ENCODE measurements at places on chromosomes 1 and 21.

- DNase-seq = no peak
These were observed 55.1 kb downstream of the PCNT start for GRCh38 chr21:46379105-46379504.

DNA sequence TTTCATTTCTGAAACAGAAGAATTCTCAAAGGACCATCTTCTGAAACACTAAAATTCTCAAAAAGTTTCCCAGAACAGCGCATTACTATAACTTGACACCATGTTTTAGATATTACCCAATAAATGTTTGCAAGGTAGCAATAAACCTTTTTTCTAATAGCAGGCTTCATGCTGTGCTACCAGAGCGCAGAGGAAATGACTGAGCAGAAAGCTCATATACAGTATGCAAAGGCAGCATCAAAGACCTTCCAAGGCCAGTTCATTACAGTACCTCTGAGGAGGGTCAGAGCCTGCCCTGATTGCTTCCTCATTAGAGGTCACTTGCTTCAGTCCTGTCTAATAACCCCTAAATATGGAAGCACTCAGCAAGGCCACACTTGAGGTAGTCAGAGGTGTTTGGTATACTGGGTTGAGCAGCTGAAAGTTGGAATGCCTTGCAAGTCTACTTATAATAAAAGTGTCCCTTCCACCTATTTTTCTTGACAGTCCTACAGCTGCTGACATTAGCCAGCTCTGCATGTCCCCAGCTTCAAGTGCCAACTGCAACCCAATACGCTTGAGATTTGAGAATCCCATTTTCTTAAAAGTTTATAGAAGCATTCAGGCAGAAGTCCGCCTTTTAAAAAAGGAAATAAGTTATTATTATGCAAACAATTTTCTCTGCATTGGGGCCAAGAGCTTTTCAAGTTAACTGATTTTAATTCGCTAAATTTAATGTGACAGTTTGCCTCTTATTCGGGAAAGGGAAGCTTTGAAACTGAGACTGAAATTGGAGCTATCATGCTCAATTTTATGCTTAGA is 207.2 kb downstream of the ZC3H11B start:
- DNase-seq = no peak

DNA sequence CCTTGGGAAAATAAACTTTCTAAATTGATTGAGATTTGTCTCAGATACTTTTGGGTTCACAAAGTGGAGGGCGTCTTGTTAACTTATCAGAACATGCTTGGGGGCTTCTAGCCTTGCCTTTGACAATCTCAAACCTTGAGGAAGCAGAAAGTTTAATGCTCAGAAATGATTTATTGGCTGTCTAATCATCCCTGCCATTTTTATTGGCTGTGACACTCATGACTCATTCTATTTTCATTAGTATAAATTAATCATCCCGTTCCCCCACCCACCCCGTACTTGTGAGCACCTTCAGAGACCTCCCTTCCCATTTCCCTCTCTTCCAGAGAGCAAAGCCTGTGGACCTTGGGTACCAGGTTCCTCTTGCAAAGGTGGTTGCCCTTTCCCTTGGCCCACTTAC is 87.1 kb downstream of the FGGY start:
- no peak for DNase-seq

- no peak for DNase-seq
These were observed 45.5 kb upstream of the ECE1 start for GRCh38 chr1:21335750-21336224.

Measured in neural progenitor cell (in vitro differentiated cells).